ENCODE measurements at places on chromosomes 2 and 18.
A peak's percentile ranks its signal among the peaks of the same experiment; 100 is the strongest.

GRCh38 chr2:216015722-216016464 lies 2.5 kb upstream of the MREG start:
- peak; percentile 80 for DNase-seq

- no peak for DNase-seq
Observed at GRCh38 chr2:45942237-45942738, 290.8 kb downstream of the PRKCE start.

- no peak for DNase-seq
Observed at GRCh38 chr2:157349949-157350515, 24.4 kb upstream of the ERMN start.

- no peak for DNase-seq
Observed at GRCh38 chr2:147628971-147629421, 215.8 kb upstream of the ACVR2A start.
